ENCODE measurements at places on chromosomes 1 and 21.

GRCh38 chr1:169338617-169339016 lies 29.0 kb downstream of the NME7 start:
- no peaks in the 10 kb centered on the region for H3K36me3 ChIP-seq
- H3K27me3 ChIP-seq: no peaks in the 10 kb centered on the region
- H3K4me1 ChIP-seq: no peaks in the 10 kb centered on the region
- no peak overlapping the region for H3K4me3 ChIP-seq
- H3K27ac ChIP-seq: no peak overlapping the region
- no peak for DNase-seq

DNA sequence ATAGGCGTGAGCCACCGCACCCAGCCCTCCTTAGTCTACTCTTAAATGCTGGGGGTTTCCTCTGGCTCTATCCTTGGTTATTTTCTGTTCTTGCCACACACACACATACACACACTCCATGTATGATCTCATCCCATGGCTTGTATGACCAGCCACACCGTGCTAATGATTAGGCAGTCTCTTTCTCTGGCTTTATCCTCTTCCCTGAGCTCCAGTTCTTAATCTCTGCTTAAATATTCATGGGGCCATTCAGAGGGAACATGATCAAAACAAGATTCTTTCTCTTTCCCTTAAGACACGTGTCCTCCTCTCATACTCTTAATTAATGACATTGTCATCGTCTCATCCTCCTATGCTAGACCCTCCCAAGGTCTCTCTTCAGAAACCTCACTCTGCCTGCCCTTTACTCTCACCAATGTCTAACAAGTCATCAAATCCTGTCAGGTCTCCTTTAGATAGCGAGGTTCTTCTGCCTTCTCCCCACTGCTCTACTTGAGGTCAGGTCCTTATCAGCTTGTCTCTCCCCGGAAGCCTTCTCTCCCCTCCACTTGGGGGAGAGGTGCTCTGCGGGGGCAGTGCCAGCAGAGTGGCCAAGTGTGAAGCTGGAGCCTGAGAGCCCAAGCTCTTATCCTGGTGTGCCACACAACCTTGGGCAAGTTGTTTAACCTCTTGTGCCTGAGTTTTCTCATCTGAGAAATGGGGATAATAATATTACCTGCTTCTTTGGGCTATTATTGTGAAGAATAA lies 83.0 kb upstream of the GNG12 start:
- H3K27me3 ChIP-seq: no peaks in the 10 kb centered on the region
- DNase-seq: no peak
- H3K4me3 ChIP-seq: no peak overlapping the region
- H3K4me1 ChIP-seq: no peaks in the 10 kb centered on the region

DNA sequence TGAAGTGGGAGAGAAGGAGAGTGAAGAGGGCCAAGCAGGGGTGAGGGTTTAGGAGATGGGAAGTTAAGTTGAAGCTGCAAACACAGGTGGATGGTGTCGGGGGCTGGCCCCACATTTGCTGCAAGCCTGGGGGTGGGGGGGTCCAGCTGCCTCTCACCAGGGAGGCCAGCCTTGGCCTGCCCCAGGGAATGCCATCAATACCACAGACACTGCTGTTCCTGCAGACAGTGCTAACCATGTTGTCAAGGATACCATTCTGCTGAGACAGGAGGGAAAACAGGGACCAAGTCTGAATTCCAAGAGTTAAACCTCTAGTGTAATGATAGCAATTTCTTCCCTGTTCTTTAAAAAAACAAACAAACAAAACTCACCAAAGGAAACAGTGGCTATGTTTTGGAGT lies 8.0 kb downstream of the MECR start:
- no peaks in the 10 kb centered on the region for H3K27me3 ChIP-seq
- H3K27ac ChIP-seq: no peak overlapping the region
- no peak for DNase-seq
- H3K4me1 ChIP-seq: no peaks in the 10 kb centered on the region
- H3K4me3 ChIP-seq: no peak overlapping the region

DNA sequence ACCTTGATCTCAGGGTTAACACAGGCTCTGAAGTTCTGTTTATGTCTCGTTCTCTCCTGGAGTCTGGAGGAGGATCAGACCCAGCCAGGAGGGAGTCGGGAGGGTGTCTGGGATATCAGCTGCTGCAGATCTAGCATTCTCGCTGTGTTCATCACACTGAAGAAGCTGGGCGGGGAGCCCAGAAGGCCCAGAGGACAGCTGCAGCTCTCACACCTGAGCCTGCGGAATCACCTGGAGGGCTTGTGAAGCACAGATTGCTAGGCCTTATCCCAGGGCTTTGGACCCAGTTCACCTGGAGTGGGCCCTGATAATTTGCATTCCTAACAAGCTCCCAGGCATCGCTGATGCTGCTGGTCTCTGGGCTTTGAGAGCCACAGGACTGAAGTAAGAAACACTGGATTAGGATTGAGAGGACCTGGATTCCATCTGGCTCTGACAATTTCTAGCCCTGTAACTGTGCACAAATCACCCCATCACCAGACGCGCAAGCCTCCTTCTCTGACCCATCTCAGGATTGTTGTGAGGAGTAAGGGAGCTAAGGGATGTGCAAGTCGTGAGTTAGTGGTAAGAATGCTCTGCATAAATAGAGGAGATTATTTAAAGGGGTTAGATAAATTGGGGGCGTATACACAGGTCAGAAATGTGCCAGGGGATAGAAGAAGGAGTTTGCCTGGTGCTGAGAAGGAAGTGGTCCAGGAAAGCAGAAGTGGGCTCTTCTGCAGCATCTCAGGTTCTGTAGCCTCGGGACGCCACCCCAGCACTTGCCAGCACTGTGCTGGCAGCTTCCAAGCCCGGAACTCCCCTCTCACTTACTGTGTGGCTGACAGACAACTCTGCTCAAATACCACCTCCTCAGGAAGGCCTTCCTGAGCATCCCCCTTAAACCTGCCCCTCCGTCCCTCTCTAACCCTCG lies 19.1 kb downstream of the ABCA4 start:
- H3K27me3 ChIP-seq: no peaks in the 10 kb centered on the region
- no peak for DNase-seq
- H3K4me3 ChIP-seq: no peak overlapping the region
- peak overlapping the region; percentile 45 for H3K27ac ChIP-seq
- peaks cover 7% of the 10 kb centered on the region for H3K4me1 ChIP-seq

DNA sequence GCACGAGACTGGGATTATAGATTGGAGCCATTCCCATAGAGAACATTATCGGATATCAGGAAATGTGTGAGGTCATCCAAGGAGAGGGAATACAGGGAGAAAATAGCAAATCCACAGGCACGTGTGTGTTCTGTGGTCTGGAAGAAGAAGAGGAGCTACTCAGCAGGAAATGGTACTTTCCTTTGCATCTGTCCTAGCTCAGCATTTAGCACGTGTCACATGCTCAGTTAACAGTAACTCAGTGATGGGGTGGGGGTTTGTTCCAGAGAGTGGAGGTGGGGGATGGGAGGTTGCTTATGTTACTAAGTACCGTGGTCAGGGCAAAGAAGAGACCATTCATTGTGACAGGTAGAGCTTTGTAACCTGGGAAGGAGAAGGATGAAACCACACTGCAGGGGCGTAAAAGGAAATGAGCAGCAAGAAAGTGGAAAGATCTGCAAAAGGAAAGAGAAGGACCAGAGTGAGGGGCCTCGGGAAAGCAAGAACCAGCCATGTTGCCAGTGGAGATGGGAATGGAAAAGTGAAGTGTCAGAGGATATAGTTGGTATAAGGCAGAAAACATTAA lies 100.4 kb downstream of the ATP5PO start:
- no peaks in the 10 kb centered on the region for H3K27me3 ChIP-seq
- no peak for DNase-seq
- peaks cover 6% of the 10 kb centered on the region for H3K4me1 ChIP-seq
- H3K4me3 ChIP-seq: no peak overlapping the region
- H3K36me3 ChIP-seq: no peaks in the 10 kb centered on the region

DNA sequence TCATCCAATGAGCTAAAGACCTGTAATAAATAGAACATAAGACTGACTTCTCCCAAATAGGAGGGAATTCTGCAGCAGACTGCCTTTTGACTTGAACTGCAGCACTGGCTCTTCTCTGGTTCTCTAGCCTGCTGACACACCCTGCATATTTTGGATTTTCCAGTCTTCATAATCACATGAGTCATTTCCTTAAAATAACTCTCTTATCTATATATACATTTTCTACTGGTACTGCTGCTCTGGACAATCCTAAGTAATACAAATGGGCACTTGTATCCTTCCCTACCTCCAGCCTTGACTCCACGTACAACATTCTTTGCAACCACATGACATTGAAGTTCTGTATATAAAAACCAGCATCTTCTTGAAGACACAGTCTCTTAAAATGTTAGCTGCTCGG lies 429.4 kb upstream of the TMPRSS15 start:
- H3K27ac ChIP-seq: no peak overlapping the region
- no peaks in the 10 kb centered on the region for H3K27me3 ChIP-seq
- DNase-seq: no peak
- H3K4me1 ChIP-seq: no peaks in the 10 kb centered on the region
- H3K36me3 ChIP-seq: no peaks in the 10 kb centered on the region

DNA sequence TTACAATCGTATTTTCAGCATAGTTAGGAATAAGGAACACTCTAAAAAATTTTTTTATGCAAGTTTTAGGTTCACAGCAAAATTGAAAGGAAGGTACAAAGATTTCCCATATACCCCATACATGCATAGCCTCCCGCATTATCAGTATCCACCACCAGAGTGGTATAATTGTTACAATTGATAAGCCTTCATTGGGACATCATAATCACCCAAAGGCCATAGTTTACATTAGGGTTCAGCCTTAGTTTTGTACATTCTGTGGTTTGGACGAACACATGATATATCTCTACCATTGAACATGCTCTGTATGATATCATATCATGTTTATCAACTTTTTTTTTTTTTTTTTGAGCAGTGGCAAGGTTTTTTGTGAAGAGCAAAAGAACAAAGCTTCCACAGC lies 180.0 kb downstream of the SDCCAG8 start:
- H3K4me3 ChIP-seq: no peak overlapping the region
- no peaks in the 10 kb centered on the region for H3K4me1 ChIP-seq
- DNase-seq: no peak
- H3K27me3 ChIP-seq: no peaks in the 10 kb centered on the region
- no peak overlapping the region for H3K27ac ChIP-seq

DNA sequence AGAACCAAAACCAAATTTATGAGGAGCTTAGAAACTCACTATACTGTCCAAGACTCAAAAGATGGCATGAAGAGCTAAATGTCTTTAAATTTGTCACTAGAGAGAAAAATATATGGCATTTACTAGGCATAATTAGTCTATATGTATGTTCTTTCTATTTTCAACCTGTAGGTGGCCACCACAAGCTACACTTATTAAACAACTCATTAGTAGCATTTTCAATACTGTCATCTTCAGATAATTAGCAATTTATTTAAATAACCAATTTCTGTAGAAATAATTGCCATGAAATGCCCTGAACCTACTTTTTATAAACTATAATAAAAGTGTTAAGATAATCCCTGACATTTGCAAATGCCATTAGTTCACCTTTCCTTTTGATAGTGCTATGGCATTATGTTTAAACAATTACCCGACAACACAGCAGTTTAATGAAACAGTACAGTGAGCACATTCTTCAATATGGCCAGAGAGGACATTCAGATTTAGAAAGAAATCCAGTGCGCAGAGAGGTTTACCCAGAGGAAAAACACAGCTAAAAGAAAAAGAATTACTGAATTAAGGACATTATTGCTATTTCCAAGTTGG lies 522.5 kb downstream of the PTBP2 start:
- no peak overlapping the region for H3K27ac ChIP-seq
- no peak for DNase-seq
- H3K36me3 ChIP-seq: no peaks in the 10 kb centered on the region
- no peak overlapping the region for H3K4me3 ChIP-seq
- peaks cover 8% of the 10 kb centered on the region for H3K4me1 ChIP-seq
- H3K27me3 ChIP-seq: no peaks in the 10 kb centered on the region

- H3K27ac ChIP-seq: no peak overlapping the region
- DNase-seq: no peak
- H3K4me1 ChIP-seq: no peaks in the 10 kb centered on the region
- H3K27me3 ChIP-seq: peaks cover 6% of the 10 kb centered on the region
- no peaks in the 10 kb centered on the region for H3K36me3 ChIP-seq
These were observed 74.6 kb downstream of the CAMK2N1 start for GRCh38 chr1:20411196-20411980.

DNA sequence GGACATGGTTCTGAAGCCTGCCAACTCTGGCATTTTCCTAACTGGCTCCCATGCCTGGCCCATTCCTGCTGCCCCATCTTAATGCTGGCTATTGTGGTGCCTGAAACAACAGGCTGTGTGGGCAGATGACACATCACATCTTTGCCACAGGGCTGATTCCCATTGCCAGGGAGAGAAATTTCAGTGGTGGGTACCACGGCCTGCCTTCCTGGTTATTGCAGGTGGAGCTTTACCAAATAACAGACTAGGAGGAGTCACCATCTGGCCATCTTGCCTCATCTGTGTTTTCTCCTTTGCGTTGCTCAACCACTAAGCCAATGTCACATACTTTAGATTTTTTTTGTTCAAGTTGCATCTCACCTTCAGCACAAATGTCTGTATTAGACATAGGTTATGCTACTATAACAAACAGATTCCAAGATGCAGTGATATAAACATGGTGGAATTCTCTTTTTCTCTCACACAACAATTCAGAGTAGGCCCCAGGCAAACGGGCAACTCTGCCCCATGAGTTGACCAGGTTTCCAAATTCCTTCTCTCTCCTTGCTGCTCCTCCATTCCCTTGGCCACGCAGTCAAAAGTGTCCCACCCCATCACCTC lies 14.1 kb downstream of the CDA start:
- H3K27me3 ChIP-seq: no peaks in the 10 kb centered on the region
- no peaks in the 10 kb centered on the region for H3K4me1 ChIP-seq
- H3K4me3 ChIP-seq: no peak overlapping the region
- no peak overlapping the region for H3K27ac ChIP-seq
- no peak for DNase-seq
- H3K36me3 ChIP-seq: no peaks in the 10 kb centered on the region

- H3K36me3 ChIP-seq: no peaks in the 10 kb centered on the region
- peaks cover 89% of the 10 kb centered on the region for H3K4me1 ChIP-seq
- H3K27me3 ChIP-seq: no peaks in the 10 kb centered on the region
- peak overlapping the region; percentile 89 for H3K27ac ChIP-seq
- no peak for DNase-seq
These were observed 17.6 kb downstream of the SLC2A1 start for GRCh38 chr1:42940851-42941639.

DNA sequence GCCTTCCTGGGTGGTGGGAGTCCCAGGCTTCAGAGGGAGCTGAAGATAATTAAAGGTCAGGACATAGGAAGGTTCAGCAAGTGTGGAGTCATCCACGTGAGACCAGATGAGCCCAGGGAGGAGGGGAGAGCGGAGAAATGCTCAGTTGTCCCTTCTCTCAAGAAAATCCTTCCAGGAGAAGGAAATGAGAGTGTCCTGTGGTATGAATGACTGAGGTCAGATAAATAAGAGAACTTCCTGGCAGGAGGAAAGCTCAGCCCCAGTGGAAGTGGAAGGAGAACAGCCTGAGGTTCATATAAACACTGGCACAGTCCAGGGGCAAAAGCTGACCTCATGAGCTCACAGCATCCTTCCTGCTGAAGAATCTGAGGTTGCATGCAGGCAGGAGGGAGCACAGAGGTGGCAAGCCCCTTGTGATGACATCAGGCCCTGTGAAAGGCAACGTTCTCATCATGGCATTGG lies 97.6 kb downstream of the NAV1 start:
- no peak overlapping the region for H3K4me3 ChIP-seq
- peaks cover 20% of the 10 kb centered on the region for H3K4me1 ChIP-seq
- no peaks in the 10 kb centered on the region for H3K36me3 ChIP-seq
- H3K27ac ChIP-seq: no peak overlapping the region
- DNase-seq: no peak

- peak; percentile 28 for DNase-seq
- no peaks in the 10 kb centered on the region for H3K4me1 ChIP-seq
- no peak overlapping the region for H3K27ac ChIP-seq
- H3K36me3 ChIP-seq: no peaks in the 10 kb centered on the region
- H3K27me3 ChIP-seq: peaks cover 6% of the 10 kb centered on the region
These were observed 30.0 kb upstream of the C1orf185 start for GRCh38 chr1:51072043-51072439.
